A172 (cell line): ENCODE measurements at places on chromosomes 13 and 19. TPM values are rescaled to one million over a fixed set of nuclear protein-coding genes. Genes with fewer than 3 reads are reported as not detected.

DNA sequence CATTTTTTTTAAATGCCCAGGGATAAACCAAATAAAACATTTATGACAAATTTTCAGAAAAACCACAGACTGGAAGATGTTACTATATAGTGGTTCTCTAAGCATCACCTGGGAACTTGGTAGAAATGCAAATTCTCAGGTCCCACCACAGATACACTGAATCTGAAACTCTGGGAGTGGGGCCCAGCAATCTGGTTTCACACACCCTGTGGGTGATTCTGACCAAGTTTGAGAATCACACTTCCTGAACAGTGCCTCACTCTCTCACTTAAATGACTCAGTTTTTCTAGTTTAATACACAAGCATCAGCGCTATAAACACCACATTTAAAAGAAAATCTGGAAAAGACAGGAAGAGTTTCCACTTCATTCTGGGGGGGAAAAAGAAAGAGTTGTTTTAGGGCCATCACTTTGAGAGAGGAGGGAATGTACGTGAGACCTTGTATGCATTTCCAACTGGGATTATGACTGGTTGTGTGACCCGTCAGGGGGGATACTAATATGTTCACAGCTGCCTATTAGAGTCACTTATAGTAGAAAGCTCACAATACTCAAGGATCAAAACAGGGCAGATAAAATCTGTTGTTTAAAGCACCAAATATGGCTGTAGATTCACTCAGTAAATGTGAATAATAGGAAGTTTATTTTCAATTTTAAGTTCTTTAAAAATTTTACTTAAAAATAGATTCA, 567.7 kb downstream of the GPC6 start:
- DNase-seq: no peak

DNA sequence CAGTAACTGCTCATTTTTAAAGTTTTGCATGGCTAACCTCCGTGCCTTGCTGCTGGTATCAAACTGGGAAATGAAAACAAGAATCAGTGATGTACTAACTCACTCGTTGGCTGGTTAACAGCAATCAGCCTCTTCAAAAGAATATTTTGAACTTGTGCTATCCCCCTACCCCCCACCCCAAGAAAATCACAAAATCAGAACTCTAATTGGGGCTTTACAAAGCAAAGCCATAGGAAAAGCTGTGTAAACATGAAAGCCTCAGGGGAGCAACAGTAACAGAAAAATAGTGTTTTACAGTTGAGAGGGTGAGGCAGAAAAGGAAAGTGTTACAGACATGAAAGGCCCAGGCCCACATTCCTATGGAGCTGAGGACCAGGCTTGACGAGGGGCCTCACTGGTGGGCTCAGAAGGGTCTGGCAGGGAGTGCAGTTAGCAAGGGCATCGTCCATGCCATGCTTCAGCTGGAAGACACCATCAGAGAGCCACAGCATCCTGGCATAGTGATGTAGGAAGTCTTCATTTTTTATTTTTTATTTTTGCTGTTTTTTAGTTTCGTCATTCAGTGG, 217.6 kb downstream of the PCCA start:
- no peak for DNase-seq

GRCh38 chr19:32908641-32909190, 39.1 kb upstream of the SLC7A9 start:
- DNase-seq: no peak

Gene HIPK4
- 0.38 TPM in 1 of 2 replicates, not detected in the other for total RNA-seq

DNA sequence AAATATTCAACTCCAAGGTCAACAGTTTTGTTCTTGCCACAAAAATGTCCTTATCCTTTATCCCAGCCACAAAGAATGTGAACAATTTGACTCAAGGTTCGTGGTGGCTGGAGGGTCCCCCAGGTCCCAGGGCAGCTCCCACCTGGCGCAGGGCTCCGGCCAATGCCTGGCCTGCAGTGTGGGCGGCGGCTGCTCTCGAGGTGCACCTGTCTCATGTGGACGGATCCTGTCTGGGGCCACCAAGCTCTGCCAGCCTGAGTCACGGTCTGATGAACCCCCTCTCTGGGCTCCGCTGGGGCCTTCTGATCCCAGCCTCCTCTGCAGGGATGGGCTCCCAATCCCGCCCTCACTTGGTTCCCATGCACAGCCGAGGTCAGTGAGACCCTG, 49.4 kb downstream of the GAS6 start:
- DNase-seq: peak; percentile 70

GRCh38 chr13:40236566-40237168, 429.8 kb downstream of the FOXO1 start:
- DNase-seq: no peak

GRCh38 chr19:47613165-47614020, 4.5 kb downstream of the BICRA start:
- no peak for DNase-seq

Gene CLEC4M
- total RNA-seq: 0.12 TPM in 1 of 2 replicates, not detected in the other

DNA sequence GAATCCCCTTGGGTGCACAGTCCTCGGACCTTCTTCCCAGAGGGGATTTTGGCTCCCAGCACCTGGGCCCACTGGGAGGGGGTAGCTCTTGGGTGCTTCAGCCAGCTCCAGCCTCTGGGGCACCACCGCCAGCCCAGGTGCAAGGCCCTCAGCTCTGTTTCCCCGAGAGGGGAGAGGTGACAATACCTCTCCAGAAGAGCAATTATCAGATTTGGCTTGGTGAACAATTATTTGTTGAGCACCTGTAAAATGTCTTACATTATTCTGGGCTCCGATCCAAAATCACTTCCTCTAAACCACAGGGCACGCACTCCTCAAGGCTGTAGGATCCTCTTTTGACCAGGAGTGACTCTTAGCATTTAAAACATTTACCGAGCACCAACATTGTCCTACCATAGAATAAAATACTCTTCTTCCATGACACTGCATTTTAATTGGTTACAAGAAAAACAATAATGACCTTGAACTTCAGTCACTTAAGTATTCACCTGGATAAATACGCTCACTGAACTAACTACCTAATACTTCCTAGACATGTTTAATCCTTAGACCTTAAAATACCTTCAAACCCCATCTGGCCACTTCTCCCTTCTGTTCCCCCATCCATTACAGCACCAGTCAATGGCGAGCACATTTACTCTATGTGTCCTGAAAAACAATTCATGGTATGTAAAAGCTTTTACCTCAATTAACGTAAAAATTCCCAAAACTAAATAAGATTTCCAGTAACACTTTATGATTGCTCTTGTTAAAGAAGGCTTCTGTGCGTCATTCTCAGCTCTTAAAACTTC, 54.8 kb downstream of the ABCC4 start:
- peak; percentile 45 for DNase-seq
